ENCODE measurements at places on chromosomes 12 and 14.

- no peak for DNase-seq
These were observed 511.8 kb upstream of the FOXG1 start for GRCh38 chr14:28254768-28255167.

DNA sequence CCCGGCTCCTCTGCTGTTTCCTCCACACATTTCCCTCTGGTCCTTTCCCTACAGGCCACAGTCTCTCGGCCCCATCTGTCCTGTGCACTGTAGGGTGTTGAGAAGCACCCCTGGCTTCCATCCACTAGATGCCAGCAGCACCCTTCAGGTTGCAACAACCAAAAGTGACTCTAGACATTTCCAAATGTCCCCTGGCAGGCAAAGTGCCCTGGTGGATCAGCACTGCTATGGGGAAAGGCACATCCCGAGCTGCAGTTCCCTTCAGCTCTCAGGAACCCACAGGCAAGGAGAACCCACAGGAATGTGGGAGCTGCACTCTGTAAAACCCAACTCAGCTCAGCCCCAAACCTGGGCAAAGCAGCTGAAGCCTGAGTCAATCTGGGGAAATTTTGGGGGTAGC lies 77.0 kb downstream of the RBM19 start:
- DNase-seq = no peak

- no peak for DNase-seq
These were observed 8.1 kb upstream of the PPP1R1A start for GRCh38 chr12:54596526-54596946.

GRCh38 chr14:43896044-43896443 lies 611.0 kb downstream of the FSCB start:
- no peak for DNase-seq

- DNase-seq = no peak
These were observed 120.9 kb downstream of the TMTC1 start for GRCh38 chr12:29662734-29663323.

GRCh38 chr12:65953631-65954030 lies 129.3 kb downstream of the HMGA2 start:
- no peak for DNase-seq

- DNase-seq = no peak
These were observed 4.2 kb downstream of the PPTC7 start for GRCh38 chr12:110578694-110579534.

DNA sequence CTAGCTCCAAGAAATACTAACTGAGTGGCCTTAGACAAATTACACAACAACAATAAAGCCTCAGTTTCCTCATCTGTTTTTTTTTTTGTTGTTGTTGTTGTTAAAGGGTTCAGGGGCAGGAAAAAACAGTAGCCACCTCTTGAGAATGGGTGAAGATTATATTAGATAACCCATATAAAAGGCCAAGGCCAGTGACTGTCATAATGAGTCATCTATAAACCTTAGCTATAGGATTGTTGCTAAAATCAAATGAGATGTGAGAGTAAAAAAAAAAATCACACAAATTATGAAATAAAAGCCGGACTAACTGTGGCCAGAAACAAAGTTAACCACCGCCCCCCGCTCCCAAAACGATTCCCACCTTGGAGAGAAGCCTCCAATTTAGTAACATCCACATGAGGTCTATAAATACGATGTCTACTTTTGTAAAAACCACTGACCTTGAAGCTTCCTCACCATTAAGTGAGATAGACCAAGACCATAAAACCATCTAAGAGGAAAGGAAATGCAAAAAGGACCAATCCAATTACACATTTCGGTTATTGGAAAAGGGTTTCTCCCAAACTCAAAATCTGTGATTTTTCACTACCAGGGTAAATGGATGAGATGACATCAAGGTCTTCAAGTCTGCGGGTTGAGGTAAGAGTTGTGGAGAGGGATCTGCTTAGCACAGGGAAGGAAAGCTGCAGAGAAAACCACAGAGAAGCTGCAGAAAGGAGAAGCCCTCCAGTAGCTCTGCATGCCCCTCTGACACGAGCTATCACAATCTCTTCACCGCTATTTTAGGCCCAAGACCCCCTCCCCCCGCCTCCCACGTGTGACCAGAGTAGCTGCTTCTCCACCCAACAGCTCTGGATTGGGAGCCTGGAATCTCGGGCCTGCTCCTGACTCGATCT lies 1.0 kb downstream of the NAA25 start:
- no peak for DNase-seq

DNA sequence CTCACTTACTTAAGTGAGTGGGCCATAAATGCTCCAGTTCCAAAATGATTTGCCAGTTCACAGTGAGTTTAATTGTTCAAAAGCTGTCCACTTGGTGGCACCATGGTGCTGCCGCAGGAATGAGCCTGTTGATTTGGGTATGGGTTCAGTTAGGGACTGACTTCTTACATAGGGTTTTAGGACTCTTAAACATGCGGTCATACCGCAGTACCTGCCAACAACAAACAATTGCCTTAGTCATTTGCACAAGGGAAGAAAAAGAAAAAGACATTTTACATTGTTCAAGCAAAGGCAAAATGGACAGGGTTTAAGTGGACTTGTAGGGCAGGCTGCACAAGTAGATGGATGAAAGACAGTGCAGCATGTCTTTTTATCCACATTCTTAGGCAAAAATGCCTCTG lies 80.0 kb upstream of the DBX2 start:
- no peak for DNase-seq

- no peak for DNase-seq
These were observed 645.4 kb upstream of the ATXN7L3B start for GRCh38 chr12:73892201-73892600.

GRCh38 chr12:54019924-54020590 lies 8.2 kb upstream of the HOXC6 start:
- no peak for DNase-seq

DNA sequence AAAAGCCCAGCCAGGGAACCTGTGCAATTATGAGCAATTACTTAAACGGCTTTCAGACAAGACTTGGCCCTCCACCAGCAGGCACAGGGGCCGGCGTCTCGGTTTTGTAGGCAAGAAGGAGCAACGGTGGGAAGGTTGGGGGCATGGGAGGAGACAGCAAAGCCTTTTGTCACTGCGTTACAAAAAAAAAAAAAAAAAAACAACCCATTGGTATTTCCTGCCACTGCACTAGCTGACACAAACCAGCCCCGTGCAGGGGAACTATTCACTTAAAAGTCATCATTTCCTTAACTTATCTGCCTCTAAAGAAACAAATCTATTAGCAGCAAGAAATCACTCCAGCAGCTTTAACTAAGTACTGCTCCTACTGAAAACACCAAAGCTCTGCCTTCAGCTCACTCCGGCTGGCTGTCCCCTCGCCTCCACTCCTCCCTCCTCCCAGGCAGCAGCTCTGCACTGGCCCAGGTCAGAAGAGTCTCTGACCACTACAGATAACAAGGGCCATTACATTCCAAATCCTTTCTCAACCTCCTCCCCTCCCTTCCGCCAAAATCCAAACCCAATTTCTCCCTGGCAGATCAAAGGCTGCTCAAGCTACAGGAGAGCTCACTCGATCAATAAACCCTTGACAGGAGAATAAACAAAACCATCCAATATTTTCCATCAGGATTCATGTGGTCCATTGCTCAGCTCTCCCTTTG lies 105.2 kb upstream of the CDKN3 start:
- no peak for DNase-seq

DNA sequence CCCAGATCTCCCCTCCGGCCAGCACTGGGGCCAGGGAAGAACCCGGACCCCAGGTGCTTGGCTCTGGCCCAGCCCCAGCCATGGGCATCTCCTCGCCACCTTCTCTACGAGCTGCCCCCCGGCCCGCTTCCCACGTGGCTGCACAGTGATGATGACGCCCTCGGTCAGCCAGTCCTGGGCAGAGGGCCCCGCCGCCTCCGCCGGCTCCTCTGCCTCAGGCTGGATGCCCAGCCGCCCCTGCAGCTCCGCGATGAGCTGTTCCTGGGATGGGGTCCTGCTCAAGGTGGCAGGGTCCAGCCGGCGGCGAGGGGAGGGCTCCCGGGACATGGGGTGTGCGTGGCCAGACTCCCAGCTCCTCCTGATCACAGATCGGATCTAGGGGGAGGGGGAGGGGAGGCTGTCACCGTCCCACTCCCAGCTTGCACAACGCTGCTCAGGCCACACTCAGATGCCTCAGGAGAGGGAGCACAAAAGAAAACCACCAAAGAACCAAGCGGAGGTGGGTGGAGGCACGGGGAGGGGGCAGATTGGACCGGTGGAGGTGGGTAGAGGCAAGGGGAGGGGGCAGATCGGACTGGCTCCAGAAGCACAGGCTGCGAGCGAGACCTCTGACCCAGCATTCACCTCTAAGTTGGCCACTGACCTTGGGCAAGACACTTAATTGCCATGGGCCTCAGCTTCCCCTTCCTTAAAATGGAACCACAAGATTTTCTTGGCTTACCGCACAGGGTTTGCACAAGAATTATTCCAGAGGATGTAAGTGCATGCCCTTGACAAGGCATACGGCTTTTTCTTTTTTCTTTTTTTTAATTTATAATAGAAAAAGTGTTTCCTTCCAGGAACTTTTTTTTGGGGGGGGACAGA lies 16.1 kb upstream of the RPLP0 start:
- DNase-seq = no peak

- DNase-seq = no peak
These were observed 28.2 kb upstream of the AMIGO2 start for GRCh38 chr12:47107926-47108325.

DNA sequence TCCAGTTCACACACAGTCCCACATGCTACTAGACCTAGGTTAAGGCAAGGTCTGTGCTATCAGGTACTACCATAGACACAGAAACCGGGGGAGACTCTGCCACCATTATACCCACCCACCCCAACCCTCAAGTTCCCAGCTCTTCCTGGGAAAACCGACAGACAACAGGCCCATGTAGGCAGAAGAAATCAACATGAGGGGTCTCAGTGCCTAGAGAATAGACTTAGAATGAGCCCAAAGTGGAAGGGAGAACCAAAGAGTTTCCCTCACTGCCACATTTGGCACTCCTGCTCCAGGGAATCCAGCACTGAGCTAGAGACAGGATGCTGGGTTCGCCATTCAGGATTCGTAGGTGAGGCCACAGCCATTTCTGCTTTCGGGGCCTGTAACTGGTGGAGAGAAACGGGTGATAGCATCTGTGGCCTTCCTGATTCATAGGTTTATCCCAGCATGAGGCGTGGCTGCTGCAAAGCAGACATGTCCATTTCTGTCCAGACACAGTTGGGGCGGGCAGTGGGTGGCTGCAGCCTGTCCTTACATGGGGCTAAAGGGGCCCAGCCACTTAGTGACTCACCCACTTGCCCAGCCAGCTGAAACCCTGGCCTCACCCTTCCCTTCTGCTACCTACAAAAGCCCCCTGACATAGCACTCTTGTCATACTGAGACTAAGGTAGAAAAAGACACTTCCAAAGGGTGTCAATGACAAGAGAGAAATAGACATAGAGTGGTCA lies 69.4 kb downstream of the IRF2BPL start:
- no peak for DNase-seq

DNA sequence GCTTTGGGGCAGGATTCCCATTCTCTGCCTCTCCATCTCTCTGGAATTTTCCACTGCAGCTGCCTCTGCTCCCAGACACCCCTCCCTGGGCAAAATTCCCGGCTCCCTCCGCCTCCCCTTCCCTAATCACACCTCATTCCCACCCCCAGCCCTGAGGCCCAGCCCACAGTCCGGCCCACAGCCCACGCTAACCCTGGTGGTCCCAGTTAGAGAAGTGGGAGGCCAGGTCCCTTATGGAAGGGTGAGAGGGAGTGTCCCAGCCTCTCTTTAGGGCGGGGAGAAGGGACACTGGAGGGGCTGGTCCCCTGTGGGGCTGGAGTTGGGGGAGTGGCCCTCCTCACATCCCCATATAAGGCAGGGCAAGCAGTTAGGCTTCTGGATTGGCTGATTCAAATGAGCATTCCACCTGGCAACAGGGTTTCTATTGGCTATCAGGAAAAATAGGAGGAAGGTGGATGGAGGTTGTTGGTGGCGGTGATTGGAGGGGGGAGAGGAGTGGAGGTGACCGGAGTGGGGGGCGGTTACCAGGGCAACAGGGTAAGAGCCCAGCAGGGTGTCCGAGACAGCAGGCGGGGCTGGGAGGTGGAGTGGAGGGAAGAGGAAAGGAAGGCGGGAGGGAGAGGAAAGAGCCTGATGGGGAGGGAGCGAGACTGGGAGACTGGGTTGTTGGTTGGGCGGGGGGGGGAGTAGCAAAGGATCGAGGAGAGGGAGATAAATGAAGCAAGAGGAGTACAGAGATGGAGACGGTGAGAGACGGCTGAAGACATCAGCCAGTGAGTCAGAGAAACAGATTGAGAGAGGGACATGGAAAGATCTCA lies 1.9 kb upstream of the PTMS start:
- DNase-seq = peak; percentile 99

GRCh38 chr12:104692557-104693218 lies 235.9 kb downstream of the CHST11 start:
- no peak for DNase-seq

- DNase-seq = no peak
These were observed 13.2 kb upstream of the SERPINA3 start for GRCh38 chr14:94598816-94599655.

GRCh38 chr12:66514581-66514980 lies 164.3 kb downstream of the GRIP1 start:
- no peak for DNase-seq

DNA sequence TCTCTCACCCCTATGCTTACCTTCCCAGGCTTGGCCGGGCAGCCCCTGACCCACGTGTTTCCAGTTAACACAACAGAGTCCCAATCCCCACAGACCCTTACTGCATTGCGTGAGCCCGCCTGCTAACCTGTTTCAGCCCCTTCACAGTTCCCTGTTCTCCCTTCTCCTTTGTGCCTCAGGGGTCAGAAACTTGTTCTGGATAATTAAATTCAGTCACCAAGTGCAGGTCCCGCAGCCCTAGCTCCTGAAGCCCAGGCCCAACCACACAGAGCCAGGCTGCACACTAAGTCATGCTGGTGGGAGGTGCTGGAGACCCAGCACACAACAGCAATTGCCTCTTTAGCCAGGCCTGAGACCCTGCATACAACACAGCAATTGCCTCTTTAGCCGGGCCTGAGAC lies 9.6 kb downstream of the ISM2 start:
- no peak for DNase-seq

DNA sequence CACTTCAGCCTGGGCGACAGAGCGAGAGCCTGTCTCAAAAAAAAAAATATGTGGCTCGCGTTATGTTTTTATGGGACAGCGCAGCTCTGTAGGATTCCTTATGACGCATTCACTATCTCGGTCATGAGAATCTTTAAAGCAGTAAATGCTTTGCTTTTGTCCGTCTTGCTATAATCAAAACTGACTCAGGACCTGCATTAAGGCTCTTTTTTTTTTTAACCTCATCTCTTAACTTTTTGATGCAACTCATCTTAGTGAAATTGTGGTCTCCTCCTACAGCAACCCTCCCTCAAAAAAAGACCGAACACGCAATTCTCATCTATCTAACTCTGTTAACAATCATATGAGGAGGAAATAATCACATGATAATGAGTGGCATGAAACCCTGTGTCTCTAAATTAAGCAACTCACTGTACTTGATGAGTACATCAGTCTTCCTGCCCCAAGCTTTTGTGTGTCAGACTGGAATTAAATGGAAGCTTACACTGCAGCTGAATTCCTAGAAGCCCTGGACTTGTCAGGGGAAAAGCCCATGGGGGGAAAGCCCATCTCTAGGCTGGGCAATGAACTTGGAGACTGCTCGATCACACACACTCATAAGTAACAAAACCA lies 4.3 kb downstream of the P2RX4 start:
- DNase-seq = no peak

GRCh38 chr14:24858684-24859083 lies 191.3 kb downstream of the STXBP6 start:
- no peak for DNase-seq
